Right lobe of liver (tissue), 6 donors: ENCODE measurements at places on chromosomes 6 and 20.

GRCh38 chr20:37283530-37284195, 5.8 kb upstream of the MANBAL start:
- H3K36me3 ChIP-seq = no peaks in the 10 kb centered on the region
- H3K4me3 ChIP-seq = no peak overlapping the region
- DNase-seq = no peak
- no peaks in the 10 kb centered on the region for H3K4me1 ChIP-seq

DNA sequence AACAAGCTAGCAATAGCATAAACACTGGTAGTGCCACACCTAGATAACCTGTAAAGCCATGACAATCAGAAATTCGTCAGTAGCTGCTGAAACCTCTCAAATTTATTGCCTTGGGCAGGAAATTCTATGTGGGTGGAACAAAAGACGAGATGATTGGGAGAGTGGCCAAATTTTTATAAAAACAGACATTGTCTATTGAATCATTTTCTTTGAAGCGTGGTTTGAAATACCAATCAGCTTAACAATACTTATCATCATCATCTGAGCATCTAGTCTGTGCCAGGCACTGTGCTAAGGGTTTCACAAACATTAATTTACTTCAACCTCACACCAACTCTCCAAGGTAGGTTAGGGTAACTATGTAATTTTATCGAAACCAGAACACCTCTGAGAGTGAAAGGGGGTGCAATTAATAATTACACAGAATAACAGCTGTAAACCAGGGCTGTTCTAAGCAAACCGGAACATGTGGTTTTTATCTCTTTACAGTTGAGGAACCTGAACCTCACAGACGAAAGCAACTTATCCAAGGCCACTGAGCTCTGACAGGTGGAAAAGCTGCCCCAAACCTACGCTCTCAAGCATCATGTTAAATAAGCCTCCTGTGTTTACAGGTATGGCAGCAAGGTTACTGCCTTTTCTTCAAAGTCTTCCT, 43.4 kb downstream of the NHSL1 start:
- no peaks in the 10 kb centered on the region for H3K27me3 ChIP-seq
- no peaks in the 10 kb centered on the region for H3K36me3 ChIP-seq
- H3K4me1 ChIP-seq = no peaks in the 10 kb centered on the region

DNA sequence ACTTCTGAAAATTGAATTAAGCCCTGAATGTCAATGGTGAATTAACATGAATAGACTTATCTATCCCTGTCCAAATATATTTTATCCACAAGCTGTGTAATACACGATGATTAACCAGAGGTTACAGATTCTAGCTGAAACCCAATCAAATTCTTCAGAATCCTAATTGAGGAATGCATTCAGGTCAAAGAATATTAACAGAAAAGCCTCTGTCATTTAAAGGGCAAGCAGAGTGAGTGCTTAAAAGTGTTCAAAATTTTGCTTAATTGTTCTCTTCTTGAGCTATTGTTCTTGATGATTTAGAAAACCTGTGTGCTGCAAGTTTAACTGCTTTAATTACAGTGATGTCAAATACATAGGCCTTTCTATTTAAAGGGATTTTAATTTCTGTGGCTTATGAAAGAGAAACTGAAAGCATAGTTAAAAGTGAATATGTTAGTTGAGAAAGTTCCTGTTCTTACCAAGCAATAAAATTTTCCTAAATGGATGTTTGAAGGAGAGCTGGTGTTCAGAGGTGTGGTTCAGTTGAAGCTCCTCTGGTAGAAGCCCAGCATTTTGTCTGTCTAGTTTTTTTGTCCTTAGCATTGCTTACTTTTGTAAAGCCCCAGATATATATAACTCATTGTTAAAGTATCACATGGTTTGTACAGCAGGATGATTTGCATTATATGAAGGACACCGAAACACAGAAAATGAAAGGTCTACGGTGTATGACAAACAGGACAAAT, 466.3 kb upstream of the PLCB4 start:
- no peaks in the 10 kb centered on the region for H3K27me3 ChIP-seq
- H3K36me3 ChIP-seq = no peaks in the 10 kb centered on the region
- DNase-seq = no peak
- peaks cover 18% of the 10 kb centered on the region for H3K4me1 ChIP-seq

DNA sequence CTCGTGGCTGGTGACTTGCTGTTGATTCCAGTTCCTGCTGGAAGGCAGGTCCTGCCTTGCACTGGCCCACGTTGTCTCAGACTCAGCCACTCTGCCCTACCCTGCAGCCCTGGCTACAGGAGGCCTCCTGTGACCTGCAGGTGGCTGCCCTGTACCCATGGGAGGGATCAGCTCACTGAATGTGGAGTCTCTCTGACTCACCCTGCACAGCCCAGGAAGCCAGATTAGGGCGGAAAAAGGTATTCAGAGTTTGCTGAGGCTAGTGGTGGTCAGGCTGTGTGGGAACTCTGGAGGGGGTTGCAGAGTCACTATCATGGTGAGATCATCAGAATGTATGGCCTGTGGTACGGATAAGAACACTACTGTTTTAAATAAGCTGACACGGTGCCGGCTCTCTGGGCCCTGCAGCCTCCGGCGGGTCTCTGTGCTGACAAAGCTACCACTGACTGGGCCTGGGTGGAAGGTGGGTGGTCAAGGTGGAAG, 24.7 kb upstream of the PYGB start:
- no peaks in the 10 kb centered on the region for H3K27me3 ChIP-seq
- no peak overlapping the region for H3K27ac ChIP-seq
- DNase-seq = no peak
- no peak overlapping the region for H3K4me3 ChIP-seq
- H3K4me1 ChIP-seq = no peaks in the 10 kb centered on the region
- H3K36me3 ChIP-seq = no peaks in the 10 kb centered on the region

GRCh38 chr6:149488815-149489214, 4.0 kb upstream of the ZC3H12D start:
- no peak overlapping the region for H3K27ac ChIP-seq
- no peak for DNase-seq
- no peak overlapping the region for H3K4me3 ChIP-seq
- H3K27me3 ChIP-seq = no peaks in the 10 kb centered on the region

DNA sequence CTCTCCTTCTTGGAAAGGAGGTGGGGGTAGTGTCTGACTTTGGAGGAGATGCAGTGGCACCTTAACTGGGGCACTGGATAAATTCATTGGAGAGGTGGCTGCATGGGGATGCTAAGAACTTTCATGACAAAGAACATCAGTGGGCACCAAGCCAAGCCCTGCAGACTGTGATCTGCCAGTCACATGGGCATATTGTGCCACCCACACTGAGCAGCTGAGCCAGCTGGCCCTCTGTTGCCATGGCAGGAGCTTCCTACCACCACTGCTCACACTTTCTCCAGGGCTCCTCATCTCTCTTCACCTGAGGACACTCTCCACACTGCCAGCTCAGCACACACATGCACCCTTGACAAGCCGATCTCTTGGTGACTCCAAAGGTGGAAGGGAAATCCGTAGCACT, 715.6 kb downstream of the QKI start:
- H3K27me3 ChIP-seq = no peaks in the 10 kb centered on the region
- no peak overlapping the region for H3K4me3 ChIP-seq
- no peak for DNase-seq
- no peak overlapping the region for H3K27ac ChIP-seq
- H3K4me1 ChIP-seq = no peaks in the 10 kb centered on the region
- H3K36me3 ChIP-seq = no peaks in the 10 kb centered on the region

DNA sequence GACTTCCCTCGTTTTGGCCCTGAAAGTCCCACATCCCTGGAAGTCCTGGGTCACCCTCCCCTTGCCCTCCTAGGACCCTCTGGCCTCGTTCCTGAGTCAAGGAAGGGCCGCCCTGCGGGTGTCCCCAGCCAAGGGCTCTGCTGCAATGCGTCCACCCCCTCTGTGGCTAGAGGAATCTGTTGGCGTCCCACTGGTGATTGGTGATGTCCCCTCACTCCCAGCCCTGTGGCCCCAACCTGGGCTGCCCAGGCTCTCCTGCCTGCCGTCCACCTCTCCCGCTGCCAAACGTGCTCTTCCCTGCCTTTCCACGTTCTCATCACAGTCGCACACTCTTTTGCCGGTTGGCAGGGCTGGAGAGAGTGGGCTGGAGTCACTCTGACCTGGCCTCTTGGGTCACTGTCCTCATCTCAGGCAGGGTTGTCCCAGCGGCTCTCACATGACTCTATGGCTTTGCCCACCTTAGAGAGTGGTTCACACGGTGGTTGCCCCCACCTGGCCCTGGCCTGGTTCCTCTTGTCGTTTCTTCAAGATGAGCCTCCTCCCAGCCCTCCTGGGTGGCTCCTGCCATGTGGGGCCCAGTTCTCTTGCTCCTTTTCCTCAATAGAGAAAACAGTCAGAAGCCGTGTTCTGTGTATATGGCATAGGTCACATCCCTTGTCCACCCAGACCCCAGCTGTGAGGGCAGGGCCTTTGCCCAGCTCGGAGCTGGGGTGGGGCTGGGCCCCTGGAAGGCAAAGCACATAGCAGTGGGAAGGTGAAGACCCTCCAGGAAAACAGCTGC, 100.9 kb downstream of the TMEM242 start:
- no peak for DNase-seq
- no peak overlapping the region for H3K4me3 ChIP-seq
- no peak overlapping the region for H3K27ac ChIP-seq
- no peaks in the 10 kb centered on the region for H3K36me3 ChIP-seq
- H3K4me1 ChIP-seq = no peaks in the 10 kb centered on the region

- H3K4me3 ChIP-seq = no peak overlapping the region
- H3K4me1 ChIP-seq = no peaks in the 10 kb centered on the region
- no peaks in the 10 kb centered on the region for H3K36me3 ChIP-seq
- H3K27me3 ChIP-seq = no peaks in the 10 kb centered on the region
Measured at GRCh38 chr20:57252559-57253162, 13.8 kb downstream of the BMP7 start.

- no peak overlapping the region for H3K4me3 ChIP-seq
- no peaks in the 10 kb centered on the region for H3K36me3 ChIP-seq
- no peaks in the 10 kb centered on the region for H3K27me3 ChIP-seq
- DNase-seq = no peak
Measured at GRCh38 chr20:58587467-58587866, 63.6 kb upstream of the STX16 start.

DNA sequence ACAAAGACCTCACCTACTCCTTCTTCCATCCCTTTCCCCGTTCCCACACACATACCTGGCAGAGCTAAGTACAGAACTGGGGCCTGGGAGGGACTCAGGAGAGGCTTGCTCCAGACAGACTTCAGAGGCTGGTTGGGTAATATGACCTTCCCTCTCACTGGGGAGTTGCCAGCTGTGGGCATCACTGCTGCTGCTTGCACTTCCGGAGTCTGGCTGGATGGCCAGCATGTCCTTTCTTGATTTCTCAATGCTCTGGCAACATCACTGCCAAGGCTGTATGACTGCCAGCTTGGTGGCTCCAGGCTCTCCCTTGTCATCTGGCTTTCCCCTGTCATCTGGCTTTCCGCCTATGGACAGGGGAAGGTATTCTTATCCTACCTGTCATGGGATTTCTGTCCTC, 47.8 kb downstream of the CDH22 start:
- no peak overlapping the region for H3K4me3 ChIP-seq
- no peaks in the 10 kb centered on the region for H3K27me3 ChIP-seq
- H3K4me1 ChIP-seq = no peaks in the 10 kb centered on the region
- peak; percentile 82 for DNase-seq
- no peak overlapping the region for H3K27ac ChIP-seq

DNA sequence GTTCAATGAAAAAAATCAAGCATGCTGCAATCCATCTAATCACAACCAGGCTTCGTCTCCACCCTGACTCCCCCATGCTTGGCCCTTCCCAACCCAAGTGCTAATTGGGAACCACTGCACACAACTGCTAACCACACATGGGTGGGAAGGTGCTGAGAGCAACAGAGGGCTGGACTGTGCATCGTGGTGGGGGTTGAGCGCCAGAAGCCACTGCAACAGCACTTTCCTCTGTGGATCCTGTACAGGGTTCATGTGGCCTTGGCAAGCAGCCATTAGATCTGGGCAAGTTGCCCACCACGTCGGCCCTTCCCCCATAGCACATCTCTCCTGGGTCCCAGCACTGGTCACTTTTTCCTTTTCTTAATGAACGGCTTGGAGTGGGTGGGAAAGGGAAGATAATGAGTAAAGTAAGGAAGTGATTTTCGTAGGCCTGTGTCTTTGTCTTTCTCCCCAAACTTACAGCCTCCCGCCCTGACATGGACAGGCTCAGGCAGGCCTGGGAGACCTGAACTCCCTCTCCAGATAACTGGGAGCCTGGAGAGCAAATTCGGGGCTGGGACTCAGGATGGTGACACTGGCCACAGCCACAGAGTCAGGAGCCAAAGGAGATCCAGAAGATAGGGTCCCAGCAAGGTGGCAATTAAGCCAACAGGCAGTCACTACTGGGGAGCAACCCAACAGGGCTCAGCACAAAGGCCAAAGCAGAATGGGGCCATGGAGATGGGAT, 34.4 kb upstream of the MRPS10 start:
- H3K4me1 ChIP-seq = peaks cover 4% of the 10 kb centered on the region
- no peaks in the 10 kb centered on the region for H3K27me3 ChIP-seq
- no peak overlapping the region for H3K27ac ChIP-seq
- peak; percentile 86 for DNase-seq
- H3K36me3 ChIP-seq = no peaks in the 10 kb centered on the region

DNA sequence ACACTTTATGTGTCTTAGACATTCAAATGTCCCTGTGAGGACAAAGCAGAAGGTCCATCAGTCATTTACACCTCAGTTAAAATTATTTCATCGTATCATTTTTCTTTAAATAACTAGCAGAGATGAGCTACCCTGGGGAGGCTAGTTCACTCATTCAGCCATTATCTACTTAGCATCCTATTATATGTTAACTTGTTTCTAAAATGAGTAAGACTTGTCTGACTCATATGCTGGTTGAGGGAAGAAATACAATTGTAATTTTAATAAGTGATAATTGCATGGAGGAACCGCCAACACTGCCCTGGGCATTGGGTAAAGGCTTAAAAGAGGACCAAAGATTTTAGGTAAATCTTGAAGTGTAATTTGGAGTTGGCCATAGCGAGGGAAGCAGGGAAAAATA, 12.4 kb upstream of the PTPRK start:
- no peaks in the 10 kb centered on the region for H3K36me3 ChIP-seq
- no peak for DNase-seq
- no peak overlapping the region for H3K4me3 ChIP-seq
- H3K4me1 ChIP-seq = no peaks in the 10 kb centered on the region
- no peaks in the 10 kb centered on the region for H3K27me3 ChIP-seq

DNA sequence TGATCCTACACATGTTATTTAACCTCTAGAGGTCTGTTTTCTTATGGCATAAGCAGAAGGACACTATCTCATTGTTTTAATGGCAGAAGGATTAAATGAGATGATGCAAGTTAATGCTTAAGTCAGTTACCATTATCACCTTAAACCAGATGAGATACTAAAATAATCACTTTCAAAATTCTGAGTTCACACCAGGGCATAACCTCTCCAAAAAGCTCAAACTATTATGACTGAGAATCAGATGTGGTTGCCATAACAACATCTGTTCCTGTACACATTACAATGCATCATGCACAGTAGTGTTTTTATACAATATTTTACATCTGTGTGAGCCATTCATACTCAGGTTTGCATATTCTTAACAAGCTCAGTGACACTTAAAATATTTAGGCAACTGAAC, 10.2 kb downstream of the ADNP start:
- no peaks in the 10 kb centered on the region for H3K27me3 ChIP-seq
- DNase-seq = no peak
- H3K4me1 ChIP-seq = no peaks in the 10 kb centered on the region
- H3K4me3 ChIP-seq = no peak overlapping the region
- H3K27ac ChIP-seq = no peak overlapping the region

GRCh38 chr20:19275630-19276071, 63.2 kb downstream of the SLC24A3 start:
- H3K4me3 ChIP-seq = no peak overlapping the region
- no peaks in the 10 kb centered on the region for H3K4me1 ChIP-seq
- H3K27me3 ChIP-seq = no peaks in the 10 kb centered on the region
- no peak overlapping the region for H3K27ac ChIP-seq
